ENCODE measurements at places on chromosomes 13 and 19. TPM values are rescaled to one million over a fixed set of nuclear protein-coding genes. Genes with fewer than 3 reads are reported as not detected.

ZNF726 gene
- 3.5 TPM for total RNA-seq

FRY gene
- 95.8 TPM for total RNA-seq

CEACAM16 gene
- not detected for total RNA-seq

RASGRP4 gene
- total RNA-seq, result not detected

TTYH1 gene
- total RNA-seq, result under 0.01 TPM

FLT1 gene
- total RNA-seq, result 15.7 TPM

UFM1 gene
- total RNA-seq, result 32.0 TPM

IZUMO4 gene
- total RNA-seq, result 0.77 TPM

PIK3R2 gene
- total RNA-seq, result 3.3 TPM

F2RL3 gene
- 2.6 TPM for total RNA-seq

KMT2B gene
- total RNA-seq, result 2.3 TPM

POLR2E gene
- total RNA-seq, result 89.4 TPM

OR10H1 gene
- not detected for total RNA-seq

PDE4C gene
- under 0.01 TPM for total RNA-seq

FAM83E gene
- total RNA-seq, result 0.26 TPM

DCT gene
- not detected for total RNA-seq

PRTN3 gene
- total RNA-seq, result not detected

KLF1 gene
- 0.25 TPM for total RNA-seq

NRTN gene
- 0.13 TPM for total RNA-seq

CD37 gene
- not detected for total RNA-seq

PINLYP gene
- total RNA-seq, result 4.5 TPM

SYNE4 gene
- total RNA-seq, result under 0.01 TPM

CFAP97D2 gene
- not detected for total RNA-seq

ZSCAN4 gene
- total RNA-seq, result not detected

POLD1 gene
- total RNA-seq, result 56.6 TPM

PSG7 gene
- total RNA-seq, result under 0.01 TPM

CEACAM5 gene
- not detected for total RNA-seq

S1PR5 gene
- total RNA-seq, result not detected

ZNF540 gene
- 0.51 TPM for total RNA-seq

SSC5D gene
- under 0.01 TPM for total RNA-seq

ZNF665 gene
- 1.9 TPM for total RNA-seq

TEAD2 gene
- total RNA-seq, result 57.4 TPM

IL11 gene
- total RNA-seq, result 0.13 TPM

ETV2 gene
- total RNA-seq, result under 0.01 TPM

GPX4 gene
- total RNA-seq, result 461 TPM

CGB7 gene
- total RNA-seq, result not detected

TEKTIP1 gene
- not detected for total RNA-seq

UQCRFS1 gene
- 33.1 TPM for total RNA-seq

ZNF563 gene
- 2.5 TPM for total RNA-seq

All from dermis microvascular lymphatic vessel endothelial cell (primary cell).